Forelimb muscle (tissue), 1 donor: ENCODE measurements at places on chromosomes 3 and 15.

GRCh38 chr15:63305260-63305659, 27.9 kb downstream of the APH1B start:
- no peak for DNase-seq

DNA sequence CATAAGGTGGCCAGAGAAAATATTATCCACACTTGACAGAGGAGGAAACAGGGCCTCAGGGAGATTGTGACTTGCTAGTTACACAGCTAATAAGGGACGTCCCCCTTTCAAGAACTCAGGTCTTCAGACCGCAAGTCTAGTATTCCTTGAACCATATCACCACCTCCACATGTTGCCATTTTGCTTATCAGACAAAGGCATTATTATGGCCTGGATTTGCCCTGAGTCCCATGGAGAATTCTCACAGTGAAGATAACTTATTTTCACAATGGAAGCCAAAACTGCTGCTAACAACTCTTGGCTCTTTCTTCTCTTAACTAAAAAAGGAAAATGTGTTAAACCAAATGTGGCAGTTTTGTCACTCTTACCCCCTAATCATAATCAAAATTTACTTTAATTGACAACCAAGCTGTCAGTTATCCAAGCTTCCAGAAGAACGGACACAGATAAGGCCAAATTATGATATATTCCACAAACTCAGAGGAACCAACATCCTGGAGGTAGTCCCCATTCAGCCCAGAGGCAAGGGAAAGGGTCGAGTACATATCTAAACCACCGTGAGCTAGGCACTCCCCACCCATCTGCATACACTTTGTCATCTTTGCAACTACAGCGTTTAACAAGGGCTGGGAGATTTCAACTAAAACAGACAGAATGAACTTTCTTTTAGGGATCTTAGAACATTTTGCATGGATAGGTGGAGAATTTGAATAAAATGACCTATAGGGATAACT, 63.6 kb upstream of the THBS1 start:
- DNase-seq, result no peak

DNA sequence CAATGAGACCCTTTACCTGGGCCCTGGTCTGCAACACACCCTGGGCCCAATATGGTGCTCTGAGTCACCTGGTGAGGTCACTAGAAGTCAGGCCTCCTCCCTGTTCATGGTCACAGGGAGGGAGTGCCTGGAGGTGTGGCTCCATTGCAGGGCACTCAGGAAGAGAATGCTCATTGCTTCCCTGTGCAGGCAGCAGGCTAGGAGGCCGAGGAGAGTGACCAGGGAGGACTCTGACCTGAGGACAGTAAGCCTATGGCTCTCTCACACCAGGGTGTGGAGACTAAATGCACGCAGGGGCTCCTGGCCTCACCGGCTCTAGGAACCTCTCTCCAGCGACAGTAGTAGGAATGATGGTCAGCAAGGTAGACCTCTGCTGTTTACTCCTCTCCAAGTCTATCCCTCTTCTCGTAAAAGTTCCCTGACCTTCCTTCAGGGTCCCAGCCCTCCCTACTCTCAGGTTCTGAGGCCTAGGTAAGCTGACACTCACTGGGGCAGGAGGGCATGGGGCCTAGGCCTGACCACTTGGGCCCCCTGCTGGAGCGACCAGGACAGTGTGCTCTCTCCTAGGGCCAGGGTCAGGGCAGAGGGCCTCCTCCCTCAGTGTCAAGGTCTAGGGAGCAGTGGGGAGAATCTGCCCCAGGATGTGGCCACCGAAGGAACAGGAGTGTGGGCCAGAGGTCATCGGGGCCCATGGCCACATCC, 9.6 kb upstream of the SLCO2A1 start:
- DNase-seq, result no peak

DNA sequence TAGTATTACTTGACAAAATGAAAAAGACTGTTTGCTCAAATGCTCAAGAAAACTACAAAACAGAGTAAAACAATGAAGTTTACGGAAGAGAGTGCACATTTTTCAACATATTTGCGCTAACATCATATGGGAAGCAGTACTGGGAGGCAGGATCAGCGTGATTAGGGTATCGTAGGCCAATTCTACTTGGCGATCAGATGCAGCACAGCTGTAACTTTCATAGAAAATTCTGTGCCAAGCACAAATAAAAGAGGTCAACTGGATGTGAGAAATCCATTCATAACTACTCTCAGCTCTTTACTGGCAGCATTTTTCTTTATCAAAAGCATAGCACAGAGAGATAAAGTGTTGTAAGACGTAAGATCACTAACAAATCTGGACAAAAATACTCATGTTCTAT, 1196.3 kb upstream of the GBE1 start:
- no peak for DNase-seq

GRCh38 chr3:24686808-24687207, 192.2 kb upstream of the THRB start:
- no peak for DNase-seq

GRCh38 chr15:48619446-48619845, 26.1 kb downstream of the FBN1 start:
- DNase-seq, result no peak

DNA sequence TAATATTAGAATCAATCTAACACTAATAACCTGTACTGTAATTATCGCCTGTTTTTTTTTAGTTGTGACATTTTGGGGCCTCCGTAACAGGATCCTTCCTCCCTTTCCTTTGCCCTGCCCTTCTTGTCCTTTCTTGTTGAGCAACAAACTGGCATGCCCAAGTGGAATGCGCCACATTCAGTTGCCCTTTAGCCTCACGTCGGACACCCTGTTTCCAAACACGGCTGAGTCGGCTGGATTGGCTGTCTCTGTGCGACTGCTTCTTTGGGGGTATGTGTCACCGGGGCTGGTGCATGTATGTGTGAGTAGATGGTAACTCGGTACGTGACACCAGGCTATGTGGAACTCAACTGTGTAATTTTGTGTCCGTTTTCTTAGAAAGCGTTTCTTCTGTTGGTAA, 24.1 kb downstream of the TRAK1 start:
- no peak for DNase-seq

DNA sequence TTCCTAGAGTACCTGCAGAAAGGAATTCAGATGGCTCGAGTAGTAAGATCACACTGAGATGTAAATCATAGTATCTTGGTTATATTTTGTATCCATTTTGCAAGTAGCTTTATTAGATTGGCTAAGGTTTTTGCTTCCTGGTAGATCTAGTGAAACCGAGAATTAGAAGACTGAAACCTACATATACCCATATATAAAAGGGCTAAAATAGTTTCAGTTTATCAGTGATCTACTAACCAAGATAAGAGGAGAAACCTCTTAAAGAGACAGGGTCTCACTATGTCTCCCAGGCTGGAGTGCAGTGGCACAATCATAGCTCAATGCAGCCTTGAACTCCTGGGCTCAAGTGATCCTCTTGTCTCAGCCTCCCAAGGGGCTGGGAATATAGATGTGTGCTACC, 135.3 kb downstream of the PCCB start:
- DNase-seq, result no peak

- no peak for DNase-seq
These were observed 98.2 kb downstream of the SRGAP3 start for GRCh38 chr3:9151240-9151639.

DNA sequence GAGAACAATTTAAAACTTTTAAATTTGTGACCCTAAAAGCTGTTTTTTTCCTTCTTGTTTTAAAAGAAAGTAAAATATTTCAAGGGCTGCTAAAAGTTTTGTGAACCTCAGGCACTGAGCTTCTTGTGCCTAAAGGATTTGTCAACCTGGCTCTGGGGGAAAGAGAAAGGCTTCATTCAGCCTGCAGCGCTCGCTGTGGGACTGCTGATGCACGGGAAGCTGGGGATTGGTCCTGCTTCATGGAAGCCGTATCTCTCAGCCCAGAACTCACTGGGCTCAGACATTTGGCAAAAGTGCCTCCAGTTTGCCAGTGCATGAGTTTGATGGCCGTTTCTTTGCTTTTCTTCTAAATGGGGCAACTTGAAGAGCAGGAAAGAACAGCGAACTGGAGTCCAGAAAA, 30.8 kb downstream of the TPRG1 start:
- DNase-seq, result no peak

DNA sequence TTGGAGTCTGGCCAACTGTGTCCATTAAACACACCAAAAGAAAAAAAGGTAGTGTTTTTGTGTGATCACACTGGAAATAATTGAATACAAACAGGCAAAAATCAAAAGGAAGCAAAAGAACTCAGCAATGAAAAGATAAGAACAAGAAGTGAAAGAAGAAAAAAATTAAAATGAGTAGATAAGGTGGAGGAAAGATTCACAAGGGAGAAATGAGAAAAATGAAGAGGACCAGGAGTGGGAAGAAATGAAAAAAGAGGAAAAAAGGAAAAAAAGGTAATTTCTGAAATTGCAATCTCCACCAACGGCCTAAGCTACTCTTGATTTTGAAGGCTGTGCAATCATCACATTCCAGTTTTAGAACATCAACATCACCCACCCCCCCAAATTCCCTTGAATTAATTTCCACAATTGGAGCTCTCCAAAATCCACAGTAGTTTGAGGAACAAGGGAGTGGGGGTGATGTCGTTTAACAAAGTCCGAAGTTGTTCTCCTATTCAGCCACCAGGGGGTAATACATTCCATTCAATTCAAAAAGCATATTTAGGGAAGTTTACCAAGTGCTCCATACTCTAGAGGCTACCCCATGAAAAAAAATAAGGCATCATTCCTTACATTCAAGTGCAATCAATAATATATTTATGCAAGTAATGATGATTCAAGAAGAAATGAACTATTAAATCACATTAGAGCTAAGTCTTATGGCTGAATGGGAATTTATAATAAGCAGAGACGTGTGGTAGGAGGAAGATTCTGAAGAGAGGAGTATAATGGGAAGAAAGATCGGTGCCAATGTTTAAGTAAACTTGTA, 37.4 kb downstream of the ZNF860 start:
- peak; percentile 35 for DNase-seq

DNA sequence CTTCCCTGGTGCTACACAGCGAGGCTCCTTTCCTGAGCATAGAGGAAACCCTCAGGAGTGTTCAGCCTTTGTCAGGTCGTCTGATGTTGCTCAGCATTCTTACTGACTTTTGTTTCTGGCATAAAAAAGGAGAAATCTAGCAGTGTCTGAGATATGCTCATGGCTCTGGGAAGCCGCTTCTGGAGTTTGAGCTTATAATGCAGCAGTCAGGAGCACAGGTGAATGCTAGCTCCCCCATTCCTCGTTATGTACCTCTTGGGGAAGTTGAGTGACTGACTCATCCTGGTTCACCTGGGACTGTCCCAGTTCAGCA, 49.2 kb upstream of the MYZAP start:
- DNase-seq, result no peak

DNA sequence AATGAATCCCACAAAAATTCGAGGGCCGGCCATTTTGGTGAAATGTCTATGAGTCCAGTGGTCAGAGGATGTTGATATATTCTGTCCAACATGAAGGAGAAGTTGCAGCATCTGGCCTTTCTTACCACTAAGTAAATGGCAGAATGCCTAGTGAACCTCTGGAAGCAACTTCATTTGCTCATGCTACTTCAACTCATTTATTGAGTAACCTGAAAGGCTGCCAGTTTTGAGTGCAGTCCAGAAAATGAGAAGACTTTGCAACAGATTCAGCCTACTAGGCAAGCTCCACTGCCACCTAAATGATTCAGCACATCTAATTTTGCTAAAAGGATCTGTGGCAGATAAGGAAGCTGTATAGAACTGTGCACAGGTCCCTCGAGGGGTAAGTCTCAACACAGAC, 265.0 kb downstream of the OPA1 start:
- DNase-seq, result no peak

GRCh38 chr3:155535098-155535497, 209.8 kb downstream of the PLCH1 start:
- DNase-seq, result no peak

DNA sequence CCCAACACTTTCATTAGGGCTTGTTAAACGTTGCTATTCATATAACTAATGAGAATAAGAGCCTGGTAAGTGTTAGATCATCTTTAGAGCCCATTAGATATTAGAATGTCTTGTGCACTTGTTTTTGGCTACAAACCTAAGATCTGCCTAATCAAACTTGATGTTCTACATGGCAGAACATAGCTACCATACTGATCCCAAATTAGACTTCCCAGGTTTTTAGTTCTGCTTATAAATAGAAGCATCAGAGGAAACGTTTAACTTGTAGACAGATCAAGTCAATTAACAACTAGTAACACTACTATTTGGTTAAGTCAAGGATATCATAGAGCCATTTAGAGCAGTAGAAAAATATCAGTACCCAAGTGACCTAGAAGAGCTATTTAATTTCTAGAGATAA, 11.7 kb upstream of the KPNA4 start:
- no peak for DNase-seq

DNA sequence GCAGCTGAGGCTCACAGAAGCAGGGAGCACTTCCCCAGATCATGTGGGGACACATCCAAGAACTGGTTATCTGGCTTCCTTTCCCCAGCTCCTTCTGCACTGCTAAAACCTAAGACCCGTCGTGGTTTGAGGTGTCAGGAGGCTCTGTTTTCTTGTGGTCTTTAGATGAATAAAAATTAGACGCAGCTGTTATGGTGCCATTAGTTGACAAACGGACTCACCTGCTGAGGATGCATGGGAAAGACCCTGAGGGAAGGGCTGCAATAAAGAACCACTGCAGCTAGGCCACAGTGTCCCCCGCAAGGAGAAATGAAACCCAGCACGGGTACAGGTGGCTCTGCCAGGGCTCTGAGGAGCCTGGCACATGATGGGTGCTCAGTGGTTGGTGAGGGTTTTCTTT, 99.4 kb downstream of the IQSEC1 start:
- DNase-seq, result no peak

DNA sequence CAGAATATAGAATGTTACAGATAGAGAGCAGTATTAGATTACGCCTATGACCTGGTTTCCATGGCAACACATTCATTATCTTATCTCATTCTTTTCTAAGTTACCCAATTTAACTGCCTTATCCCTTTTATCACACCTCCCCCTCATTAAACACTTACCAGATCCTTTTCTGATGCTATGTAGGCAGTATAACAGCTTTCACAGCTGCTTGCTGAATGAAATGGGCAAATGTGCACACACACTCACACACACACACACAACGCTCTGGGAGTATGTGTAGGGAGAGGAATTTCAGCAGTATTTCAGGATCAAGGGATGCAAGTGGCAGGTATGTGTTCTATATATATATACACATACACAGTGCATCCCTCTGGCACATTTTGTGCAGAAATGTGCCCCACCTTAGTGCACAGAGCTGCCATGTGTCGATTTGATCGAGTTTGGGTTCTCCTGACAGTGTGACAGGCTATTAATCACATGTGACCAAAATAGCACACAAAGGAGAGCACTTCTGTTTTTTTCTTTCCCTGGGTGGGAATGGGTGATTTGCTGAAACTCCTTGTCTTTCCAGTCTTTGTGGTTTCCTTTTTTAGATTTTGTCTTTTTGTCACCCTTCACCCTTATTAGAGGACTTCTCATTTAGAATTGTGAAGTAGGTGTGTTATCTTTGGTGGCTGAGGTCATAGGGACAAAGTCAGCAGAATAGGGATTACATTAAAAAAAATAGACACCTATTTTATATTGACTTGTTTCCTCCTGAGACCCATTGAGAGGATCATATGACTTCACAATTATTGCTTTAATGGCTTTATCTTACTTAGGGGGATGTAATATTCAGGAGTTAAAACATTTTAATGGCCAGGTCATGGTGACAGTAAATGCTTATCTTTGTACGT, 553.7 kb downstream of the PDCD6IP start:
- no peak for DNase-seq
